Fibroblast of skin of left biceps (primary cell): ENCODE measurements at places on chromosomes 3 and 15.

DNA sequence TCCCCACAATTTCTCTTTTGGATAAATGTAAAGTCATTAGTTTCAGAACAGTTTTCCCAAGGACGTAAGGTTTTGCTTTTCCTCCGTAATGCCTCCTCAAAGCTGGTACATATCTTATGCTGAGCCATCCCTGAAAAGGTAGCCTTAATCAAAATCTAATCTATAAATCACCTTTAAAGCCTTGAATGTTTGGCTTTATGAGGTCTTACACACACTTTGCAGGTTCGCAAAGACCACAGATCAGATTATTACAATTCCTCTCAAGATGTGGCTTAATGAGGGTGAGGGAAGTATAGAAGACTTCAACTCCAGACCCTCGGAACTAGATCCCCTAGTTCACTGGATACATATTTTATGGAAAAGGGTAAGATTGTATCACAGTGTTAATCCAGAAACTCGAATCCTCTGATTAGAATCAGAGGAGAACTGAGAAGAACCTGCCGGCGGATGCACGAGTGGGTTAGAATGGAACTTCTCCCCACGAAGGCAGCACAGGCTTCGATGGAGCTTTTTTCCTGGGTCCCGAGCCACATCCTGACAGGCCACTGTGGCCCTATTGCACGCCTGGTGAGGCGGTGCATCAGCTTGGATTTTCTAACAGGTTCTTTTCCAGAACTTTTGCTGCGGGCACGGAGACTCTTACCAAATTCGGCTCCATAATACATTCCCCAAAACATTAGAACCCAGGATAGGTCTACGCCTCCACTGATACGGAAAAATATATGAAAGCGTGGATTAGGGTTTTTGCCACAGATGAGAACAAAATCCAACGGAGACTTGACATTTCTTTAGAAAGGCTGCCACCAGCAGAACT lies 1.2 kb downstream of the CTXND1 start:
- no peak for DNase-seq

DNA sequence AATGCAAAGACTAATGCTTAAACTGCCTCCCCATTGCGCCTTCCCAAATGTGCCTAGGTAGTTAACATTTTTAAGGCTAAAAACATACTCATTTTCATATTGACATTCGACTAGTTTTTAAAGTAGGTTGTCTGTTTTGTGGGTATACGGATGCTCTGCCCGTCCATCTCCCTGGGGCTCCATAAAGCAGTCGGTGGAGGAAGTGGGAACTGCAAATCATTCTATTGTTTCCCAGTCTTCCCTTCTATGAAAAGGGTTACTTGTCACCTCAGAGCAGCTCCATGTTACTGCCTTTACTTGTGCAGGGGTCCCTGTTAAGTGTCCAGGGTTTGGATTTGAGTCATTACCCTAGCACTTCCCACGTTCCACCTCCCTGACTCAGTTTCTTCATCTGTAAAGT lies 10.9 kb downstream of the CHCHD6 start:
- no peak for DNase-seq

DNA sequence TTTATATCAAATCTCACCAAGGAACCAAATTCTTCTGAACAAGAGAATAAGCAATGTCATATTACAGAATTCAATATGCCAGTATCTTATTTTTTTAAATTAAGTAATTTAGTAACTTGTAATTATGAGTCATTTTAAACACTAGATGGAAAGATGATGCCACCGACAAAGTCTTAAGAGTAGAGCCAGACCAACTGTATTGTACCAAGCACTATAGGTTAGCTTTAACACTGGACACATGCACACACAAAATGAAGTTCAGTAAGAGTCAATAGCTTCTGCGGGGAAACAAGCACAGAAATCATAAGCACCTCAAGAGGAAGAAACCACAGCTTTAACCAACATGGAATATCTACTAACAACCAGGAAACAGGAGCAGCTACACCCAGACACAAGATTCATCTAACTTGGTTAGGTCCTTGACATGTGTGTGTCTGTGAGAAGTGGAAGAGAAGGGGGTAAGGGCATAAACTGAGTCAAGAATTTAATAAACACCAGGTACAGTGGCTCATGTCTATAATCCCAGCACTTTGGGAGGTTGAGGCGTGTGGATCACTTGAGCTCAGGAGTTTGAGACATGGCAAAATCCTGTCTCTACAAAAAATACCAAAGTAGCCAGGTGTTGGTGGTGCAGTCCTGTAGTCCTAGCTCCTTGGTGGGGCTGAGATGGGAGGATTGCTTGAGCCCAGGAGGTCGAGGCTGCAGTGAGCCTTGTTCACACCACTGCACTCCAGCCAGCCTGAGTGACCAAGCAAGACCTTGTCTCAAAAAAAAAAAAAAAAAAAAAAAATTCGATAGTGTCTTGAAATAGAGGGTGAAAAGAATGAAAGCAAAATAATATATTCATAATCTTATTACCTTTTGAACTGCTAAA lies 28.9 kb downstream of the DENND4A start:
- no peak for DNase-seq

DNA sequence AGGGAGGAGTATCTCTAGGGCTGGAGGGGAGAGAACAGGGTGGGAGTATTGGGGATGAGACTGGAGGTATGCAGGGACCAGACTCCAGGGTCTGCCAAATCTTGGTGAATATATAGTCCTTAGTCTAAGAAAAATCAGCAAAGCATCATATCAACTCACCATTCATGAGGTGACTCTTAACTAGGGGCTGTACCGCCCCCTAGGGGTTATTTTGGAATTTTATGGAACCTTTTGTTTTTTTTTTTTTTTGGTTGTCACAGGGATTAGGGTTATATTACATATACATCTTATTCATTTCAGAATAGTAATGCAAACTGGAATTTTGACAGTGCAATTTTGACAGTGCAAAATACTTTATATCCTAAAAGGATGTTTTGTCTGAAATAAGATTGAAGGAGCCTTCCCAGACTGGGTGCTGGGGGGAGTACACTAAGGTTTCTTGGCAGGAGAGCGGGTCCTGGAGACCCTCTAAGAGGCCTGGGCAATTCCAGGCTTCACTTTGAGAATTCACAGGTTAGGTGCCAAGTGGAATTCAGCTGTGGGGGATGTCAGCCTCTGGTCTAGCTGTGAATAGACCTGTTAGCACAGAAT lies 7.5 kb downstream of the CMTM7 start:
- DNase-seq: no peak

GRCh38 chr15:40943764-40944365 lies 9.4 kb upstream of the CHAC1 start:
- no peak for DNase-seq

DNA sequence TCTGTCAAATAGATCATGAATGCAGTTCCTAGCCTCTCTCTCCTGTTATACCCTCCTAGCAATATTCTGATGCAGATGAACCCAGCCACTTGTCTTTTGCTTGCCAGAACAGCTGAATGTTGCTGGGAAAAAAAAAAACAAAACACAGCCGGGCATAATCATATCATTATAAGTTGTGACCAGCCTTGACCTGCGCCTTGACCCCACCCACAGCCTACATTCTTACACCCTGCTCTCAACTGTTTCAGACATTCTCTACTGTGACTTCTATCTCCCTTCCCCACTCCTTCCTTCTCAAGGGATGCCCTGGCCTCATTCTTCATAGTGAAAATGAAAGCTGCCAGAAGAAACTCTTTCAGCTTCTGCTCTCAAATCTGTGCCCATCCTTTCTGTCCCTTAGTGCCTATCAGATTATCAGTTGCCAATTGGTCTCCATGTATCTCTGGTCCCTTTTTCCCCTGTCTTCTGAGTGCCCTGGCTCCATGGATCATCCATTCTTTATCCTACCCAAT lies 389.1 kb upstream of the TPRG1 start:
- no peak for DNase-seq
